ENCODE measurements at places on chromosomes 4 and X. TPM values are rescaled to one million over a fixed set of nuclear protein-coding genes. Genes with fewer than 3 reads are reported as not detected.

PCYT1B gene
- total RNA-seq: 3.7 TPM

MANBA gene
- 82.6 TPM for total RNA-seq

FRAS1 gene
- under 0.01 TPM for total RNA-seq

ZCCHC18 gene
- 3.4 TPM for total RNA-seq

C4orf51 gene
- not detected for total RNA-seq

CLTRN gene
- 0.31 TPM for total RNA-seq

CLNK gene
- 0.52 TPM for total RNA-seq

ZFX gene
- total RNA-seq: 129 TPM

DGKK gene
- total RNA-seq: 0.31 TPM

SPINK2 gene
- 2.1 TPM for total RNA-seq

CFAP47 gene
- 0.10 TPM for total RNA-seq

NAA15 gene
- 61.9 TPM for total RNA-seq

GPR34 gene
- 1.5 TPM for total RNA-seq

RASL11B gene
- 0.31 TPM for total RNA-seq

NALF2 gene
- under 0.01 TPM for total RNA-seq

CXorf38 gene
- 29.8 TPM for total RNA-seq

TMPRSS11A gene
- total RNA-seq: not detected

MSANTD1 gene
- total RNA-seq: 0.63 TPM

TMPRSS11D gene
- total RNA-seq: not detected

EIF2S3 gene
- total RNA-seq: 490 TPM

F8A2 gene
- not detected for total RNA-seq

BTC gene
- total RNA-seq: 0.10 TPM

PRRG3 gene
- total RNA-seq: not detected

SATL1 gene
- total RNA-seq: not detected

STK32B gene
- total RNA-seq: 0.63 TPM

PRIMPOL gene
- total RNA-seq: 8.5 TPM

LDOC1 gene
- 1.5 TPM for total RNA-seq

MAGEC3 gene
- total RNA-seq: not detected

TSPAN7 gene
- total RNA-seq: not detected

SH3TC1 gene
- total RNA-seq: 56.6 TPM

SLC49A3 gene
- 2.9 TPM for total RNA-seq

HHIP gene
- not detected for total RNA-seq

LDB2 gene
- 0.52 TPM for total RNA-seq

UGT2B11 gene
- not detected for total RNA-seq

FGFBP1 gene
- not detected for total RNA-seq

CT45A7 gene
- total RNA-seq: not detected

PDE5A gene
- total RNA-seq: 16.4 TPM

KLHL13 gene
- 0.63 TPM for total RNA-seq

RASSF6 gene
- 0.10 TPM for total RNA-seq

EOLA1 gene
- 15.8 TPM for total RNA-seq

ZAR1 gene
- not detected for total RNA-seq

CTAG1A gene
- not detected for total RNA-seq

UVSSA gene
- 16.0 TPM for total RNA-seq

ENPP6 gene
- total RNA-seq: not detected

UGT2B17 gene
- total RNA-seq: 0.94 TPM

SMIM10 gene
- total RNA-seq: not detected
